ENCODE measurements at places on chromosomes 2 and 18.

DNA sequence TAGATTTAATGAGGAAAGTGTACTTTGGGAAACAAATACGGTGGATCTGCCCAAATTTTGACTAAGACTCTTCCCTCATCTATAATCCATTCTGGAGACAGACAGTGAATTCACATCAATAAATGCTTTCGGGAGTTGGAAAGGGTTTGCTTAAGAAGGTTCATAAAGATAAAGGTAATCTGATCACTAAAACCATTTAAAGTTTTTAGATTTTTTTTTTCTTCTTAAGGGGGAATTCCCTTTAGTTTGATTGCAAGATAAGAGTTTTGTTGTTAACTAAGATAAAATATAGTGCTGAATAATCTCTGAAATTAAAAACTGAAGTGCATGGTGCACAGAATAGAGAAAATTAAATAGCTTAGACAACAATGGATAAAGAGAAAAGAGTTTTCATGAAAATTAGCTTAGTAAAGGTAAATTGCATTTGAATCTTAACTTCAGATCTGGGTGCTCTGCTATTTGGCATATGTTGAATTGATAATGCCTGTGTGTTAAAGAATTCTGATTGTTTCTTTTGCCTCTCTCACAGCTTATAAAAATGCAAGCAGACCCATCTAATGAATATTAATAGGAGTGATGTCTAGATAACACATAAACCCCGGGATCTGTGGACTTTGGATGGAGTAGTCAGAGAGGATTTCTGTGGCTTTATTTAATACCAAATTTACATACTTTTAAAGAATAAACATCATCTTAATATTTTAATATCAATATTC is 100.8 kb downstream of the MEIS1 start:
- DNase-seq = no peak

GRCh38 chr2:218516614-218517013 is 51.5 kb downstream of the USP37 start:
- DNase-seq = no peak

DNA sequence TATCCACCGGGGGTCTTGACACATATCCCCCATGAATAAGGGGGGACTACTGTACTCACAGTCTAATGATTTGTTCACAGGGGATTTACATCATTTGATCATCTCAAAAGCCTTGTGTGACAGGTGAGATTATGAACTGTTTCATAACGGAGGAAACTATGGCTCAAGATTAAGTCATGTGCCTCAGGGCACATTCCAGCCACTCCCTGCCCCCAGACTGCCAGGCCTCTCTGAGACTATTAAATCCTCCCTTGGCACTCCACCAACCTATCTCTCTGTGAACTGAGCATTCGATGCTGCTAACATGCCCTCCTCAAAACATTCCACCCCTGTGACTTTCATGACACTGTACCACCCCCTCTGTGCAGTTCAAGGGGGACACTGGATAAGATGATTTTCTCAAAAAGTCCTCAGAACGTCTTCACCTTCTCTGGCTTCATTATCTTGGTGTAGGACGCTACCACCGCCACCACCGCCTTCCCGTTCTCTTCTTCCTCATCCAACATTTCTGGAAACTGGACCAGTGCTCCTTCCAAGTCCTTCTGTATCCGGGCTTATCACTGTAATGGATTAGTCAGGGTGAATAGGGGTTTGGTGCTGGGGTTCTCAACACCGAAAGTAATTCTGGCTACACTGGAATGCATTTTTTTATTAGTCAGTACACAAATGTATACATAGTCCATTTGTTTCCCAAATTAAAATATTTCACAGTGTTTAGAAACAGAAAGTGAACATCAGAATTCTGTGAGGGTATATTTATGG is 169.6 kb downstream of the KCNS3 start:
- DNase-seq = no peak

GRCh38 chr2:223882715-223883114 is 45.3 kb upstream of the AP1S3 start:
- no peak for DNase-seq

GRCh38 chr2:240310645-240311044 is 124.8 kb upstream of the GPC1 start:
- DNase-seq = no peak

DNA sequence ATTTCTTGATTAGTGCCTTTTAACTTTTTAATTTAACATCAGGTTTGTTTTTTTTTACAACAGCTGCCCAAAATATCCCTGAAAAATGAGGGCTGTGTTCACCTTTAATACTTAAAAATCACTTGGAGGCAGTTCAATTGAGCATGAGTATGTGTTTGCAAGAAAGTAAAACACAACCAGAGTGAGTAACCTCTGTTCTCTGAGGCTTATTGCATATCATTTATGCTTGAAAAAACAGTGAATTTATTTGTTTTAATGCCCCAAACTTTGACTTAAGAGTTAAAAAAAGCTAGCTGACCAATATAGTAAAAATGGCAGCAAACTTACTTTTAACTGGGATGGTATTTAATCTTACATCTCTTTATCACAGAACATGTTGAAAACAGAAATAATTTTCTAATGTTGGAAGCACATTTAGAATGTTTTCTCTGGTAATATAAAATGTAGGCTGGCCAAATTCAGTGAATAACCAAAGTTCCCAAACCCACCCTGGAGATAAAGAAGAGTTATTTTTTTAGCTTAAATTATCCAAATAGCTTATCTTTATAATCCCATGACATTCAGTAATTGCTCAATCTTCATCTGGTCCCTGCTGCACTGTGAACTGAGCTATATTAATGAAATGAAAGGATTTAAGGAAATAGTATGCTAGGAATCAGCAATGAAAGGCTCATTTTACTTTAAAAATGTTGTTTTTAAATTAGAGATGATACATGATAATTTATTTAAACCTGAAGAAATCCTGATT is 24.8 kb upstream of the EFEMP1 start:
- no peak for DNase-seq

- DNase-seq = no peak
Measured at GRCh38 chr18:67215686-67216085, 300.8 kb downstream of the DSEL start.

GRCh38 chr2:172313715-172314341 is 113.6 kb upstream of the ITGA6 start:
- DNase-seq = no peak

GRCh38 chr2:40289771-40290404 is 162.0 kb downstream of the SLC8A1 start:
- no peak for DNase-seq

- no peak for DNase-seq
Measured at GRCh38 chr2:119263025-119263424, 39.4 kb downstream of the STEAP3 start.

- no peak for DNase-seq
Measured at GRCh38 chr18:21830532-21830931, 89.9 kb downstream of the MIB1 start.

- no peak for DNase-seq
Measured at GRCh38 chr2:12506846-12507245, 209.9 kb upstream of the TRIB2 start.

DNA sequence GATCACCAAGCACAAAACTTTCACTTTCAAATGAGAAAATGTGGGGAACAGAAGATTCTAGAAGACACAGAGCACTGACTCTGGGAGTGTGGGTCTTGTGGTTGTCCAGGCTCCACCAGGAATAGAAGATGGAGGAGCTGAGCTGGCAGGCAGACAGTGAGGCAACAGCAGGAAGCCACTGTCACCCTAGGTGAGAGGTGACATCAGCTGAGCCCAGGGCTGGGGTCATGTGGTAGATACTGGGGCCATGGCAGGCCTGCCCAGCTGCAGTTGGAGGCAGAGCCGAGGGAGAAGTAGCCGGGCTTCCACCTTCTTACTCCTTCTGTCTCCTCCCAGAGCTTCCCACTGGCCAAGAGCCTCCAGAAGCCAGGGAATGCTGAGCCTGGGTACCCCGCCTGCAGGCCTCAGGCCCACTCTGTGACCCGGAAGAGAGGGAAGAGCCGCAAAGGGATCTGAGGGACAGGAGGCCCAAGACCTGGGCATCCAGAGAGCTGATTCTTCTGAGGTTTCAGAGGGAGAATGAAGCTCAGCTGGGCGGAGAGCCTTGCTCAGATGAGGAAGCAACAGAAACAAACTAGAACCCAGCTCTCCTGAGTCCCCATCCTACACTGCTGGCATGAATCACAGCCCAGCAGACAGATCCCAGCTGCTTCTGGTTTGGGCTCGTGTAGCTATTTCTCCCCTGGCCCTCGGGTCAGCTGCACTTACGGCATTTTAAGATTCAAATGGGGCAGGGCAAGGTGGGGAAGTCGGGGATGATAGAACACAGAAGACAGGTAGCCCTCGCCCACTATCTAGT is 39.8 kb upstream of the ASAP2 start:
- DNase-seq = no peak

GRCh38 chr18:28584731-28585130 is 407.8 kb upstream of the CDH2 start:
- DNase-seq = no peak

- no peak for DNase-seq
Measured at GRCh38 chr2:120620025-120620793, 115.5 kb upstream of the GLI2 start.

DNA sequence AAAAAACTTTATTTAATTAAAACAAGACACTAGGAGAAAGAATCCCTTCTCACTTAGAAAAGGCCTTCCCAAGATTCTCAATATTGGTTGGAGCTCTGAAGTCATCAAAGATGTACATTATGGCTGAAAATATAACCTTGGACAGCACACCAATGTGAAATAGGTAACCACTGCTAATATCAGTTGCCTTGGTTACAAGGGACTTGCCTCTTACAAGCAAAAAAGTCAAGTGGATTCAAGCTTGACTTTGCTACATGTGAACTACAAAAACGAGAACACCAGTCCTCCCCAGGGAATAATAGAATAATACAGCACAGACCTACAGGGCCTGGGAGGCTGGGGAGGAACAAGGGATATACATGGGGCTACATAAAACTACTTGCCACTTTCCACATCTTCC is 46.1 kb downstream of the NABP1 start:
- no peak for DNase-seq

DNA sequence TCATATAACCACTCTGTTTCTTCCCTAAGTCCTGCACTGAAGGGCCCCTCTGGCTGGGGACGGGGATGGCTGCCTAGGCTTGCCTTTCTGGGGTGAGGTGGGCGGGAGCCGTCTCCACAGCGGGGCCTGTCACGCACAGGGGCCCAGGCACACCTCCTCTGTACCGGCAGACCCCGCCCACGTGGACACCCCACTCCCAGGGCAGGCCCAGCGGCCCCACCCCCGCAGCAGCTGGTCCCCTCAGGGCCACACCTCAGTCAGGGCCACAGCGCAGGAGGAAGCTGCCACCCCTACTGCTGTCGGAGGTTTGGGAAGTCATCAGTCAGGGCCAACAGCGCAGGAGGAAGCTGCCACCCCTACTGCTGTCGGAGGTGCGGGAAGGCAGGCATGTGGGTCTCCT is 257.6 kb upstream of the RAB6C start:
- no peak for DNase-seq

DNA sequence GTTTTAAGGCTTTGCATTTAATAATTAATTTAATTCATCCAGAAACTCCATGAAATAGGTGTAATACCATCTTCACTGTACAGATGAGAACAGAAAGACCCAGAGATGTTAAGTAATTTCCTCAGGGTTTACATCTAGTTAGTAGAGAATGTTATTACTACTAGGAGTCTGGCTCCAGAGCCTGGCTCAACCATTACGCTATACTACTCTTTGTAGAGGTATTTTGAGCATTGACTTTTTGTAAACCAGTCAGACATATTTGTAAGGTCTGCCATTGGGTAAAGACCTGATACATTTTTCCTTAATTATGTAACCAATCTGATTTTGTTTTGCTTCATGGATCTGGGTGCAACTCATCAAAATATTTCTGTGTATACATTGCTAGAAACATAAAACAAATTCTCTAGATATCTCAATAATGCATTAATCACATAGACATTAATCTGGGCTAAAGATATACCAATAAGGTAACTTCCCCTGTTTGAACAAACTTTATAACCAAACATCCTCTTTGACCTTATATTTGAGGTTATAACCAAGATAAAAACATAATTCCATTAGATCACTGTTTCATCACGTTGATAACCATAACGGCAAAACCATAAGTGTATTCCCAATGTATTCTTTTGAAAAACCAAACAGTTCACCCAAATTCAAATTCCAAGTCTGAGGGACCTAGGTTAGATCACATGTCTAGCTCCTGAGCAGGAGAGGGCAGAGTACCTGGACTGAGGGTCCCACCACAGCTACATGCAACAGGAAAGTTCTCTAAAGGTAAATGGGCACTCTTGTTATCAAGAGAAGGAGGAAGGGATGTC is 135.0 kb downstream of the IKZF2 start:
- no peak for DNase-seq

- DNase-seq = no peak
Measured at GRCh38 chr2:108916796-108917421, 72.1 kb downstream of the EDAR start.

- peak; percentile 3 for DNase-seq
Measured at GRCh38 chr2:60735496-60736250, 20.4 kb upstream of the PAPOLG start.

DNA sequence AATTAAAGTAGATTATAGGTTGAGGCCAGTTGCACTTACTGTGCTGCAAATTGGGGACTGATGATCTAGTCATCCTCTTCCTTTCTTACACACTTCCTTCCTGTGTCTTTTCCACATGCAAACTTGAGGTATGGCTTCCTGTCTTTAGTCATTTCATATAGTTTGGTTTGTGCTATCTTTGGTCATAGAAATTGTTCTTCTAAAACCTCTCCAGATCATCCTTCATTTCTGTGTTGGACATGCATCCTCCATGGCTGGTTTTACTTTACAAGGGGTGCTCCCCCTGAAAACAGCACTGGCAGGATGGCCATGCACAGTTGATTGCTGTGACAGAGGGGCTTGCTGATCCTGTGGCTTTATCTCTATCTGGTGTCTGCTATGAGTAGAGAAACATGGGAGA is 36.5 kb downstream of the MGAT5 start:
- no peak for DNase-seq

- no peak for DNase-seq
Measured at GRCh38 chr2:207131594-207131993, 34.2 kb downstream of the KLF7 start.

DNA sequence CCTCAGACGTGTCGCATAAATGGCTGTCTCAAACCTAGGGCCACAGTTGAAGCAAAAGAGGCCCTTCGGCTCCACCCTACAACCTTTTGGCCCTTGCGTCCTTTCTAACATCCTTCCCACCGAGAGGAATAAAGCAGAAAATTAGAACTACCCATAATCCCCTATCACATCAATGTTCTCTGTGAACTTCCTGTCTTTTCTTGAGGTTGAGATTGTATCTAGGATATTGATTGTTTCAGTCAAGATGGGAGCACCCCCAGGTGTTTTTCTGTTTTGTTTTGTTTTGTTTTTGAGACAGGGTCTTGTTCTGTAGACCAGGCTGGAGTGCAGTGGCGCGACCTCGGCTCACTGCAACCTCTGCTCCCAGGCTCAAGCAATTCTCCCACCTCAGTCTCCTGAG is 23.6 kb downstream of the INPP5D start:
- no peak for DNase-seq

GRCh38 chr2:165804719-165805118 is 10.7 kb upstream of the GALNT3 start:
- DNase-seq = no peak

- no peak for DNase-seq
Measured at GRCh38 chr2:114008720-114009119, 118.8 kb downstream of the ACTR3 start.

- DNase-seq = no peak
Measured at GRCh38 chr2:199480966-199481365, 23.2 kb upstream of the SATB2 start.
